MM.1S (cell line): ENCODE measurements at places on chromosomes 7 and 10.
A peak's percentile ranks its signal among the peaks of the same experiment; 100 is the strongest.

- no peaks in the 10 kb centered on the region for H3K36me3 ChIP-seq
- H3K27ac ChIP-seq: no peak overlapping the region
- DNase-seq: no peak
Observed at GRCh38 chr10:29932991-29933390, 126.4 kb downstream of the JCAD start.

- no peak overlapping the region for H3K4me3 ChIP-seq
- peaks cover 14% of the 10 kb centered on the region for H3K4me1 ChIP-seq
- H3K27ac ChIP-seq: peak overlapping the region; percentile 49; the same call in 1 of the 2 replicates
Observed at GRCh38 chr10:27192284-27192683, 37.1 kb downstream of the MASTL start.

GRCh38 chr10:53076948-53077347 is 304.4 kb upstream of the MBL2 start:
- no peaks in the 10 kb centered on the region for H3K4me1 ChIP-seq
- H3K36me3 ChIP-seq: no peaks in the 10 kb centered on the region
- H3K27me3 ChIP-seq: no peaks in the 10 kb centered on the region
- no peak for DNase-seq
- no peak overlapping the region for H3K27ac ChIP-seq

- H3K27me3 ChIP-seq: no peaks in the 10 kb centered on the region
- H3K36me3 ChIP-seq: no peaks in the 10 kb centered on the region
- H3K27ac ChIP-seq: no peak overlapping the region
- no peak overlapping the region for H3K4me3 ChIP-seq
- DNase-seq: no peak
Observed at GRCh38 chr10:11104772-11105675, 87.4 kb downstream of the CELF2 start.

GRCh38 chr7:140752533-140752932 is 56.0 kb downstream of the NDUFB2 start:
- no peaks in the 10 kb centered on the region for H3K27me3 ChIP-seq
- H3K27ac ChIP-seq: no peak overlapping the region
- H3K36me3 ChIP-seq: no peaks in the 10 kb centered on the region
- no peaks in the 10 kb centered on the region for H3K4me1 ChIP-seq
- no peak for DNase-seq

GRCh38 chr7:114086537-114086913 is 167.7 kb upstream of the PPP1R3A start:
- H3K4me1 ChIP-seq: peaks cover 11% of the 10 kb centered on the region
- peak overlapping the region; percentile 88 for H3K4me3 ChIP-seq
- DNase-seq: peak; percentile 69
- peak overlapping the region; percentile 96 for H3K27ac ChIP-seq
- no peaks in the 10 kb centered on the region for H3K36me3 ChIP-seq

GRCh38 chr10:59644841-59645240 is 64.8 kb downstream of the SLC16A9 start:
- no peaks in the 10 kb centered on the region for H3K27me3 ChIP-seq
- H3K4me3 ChIP-seq: no peak overlapping the region
- H3K27ac ChIP-seq: no peak overlapping the region
- no peak for DNase-seq
- H3K36me3 ChIP-seq: no peaks in the 10 kb centered on the region

DNA sequence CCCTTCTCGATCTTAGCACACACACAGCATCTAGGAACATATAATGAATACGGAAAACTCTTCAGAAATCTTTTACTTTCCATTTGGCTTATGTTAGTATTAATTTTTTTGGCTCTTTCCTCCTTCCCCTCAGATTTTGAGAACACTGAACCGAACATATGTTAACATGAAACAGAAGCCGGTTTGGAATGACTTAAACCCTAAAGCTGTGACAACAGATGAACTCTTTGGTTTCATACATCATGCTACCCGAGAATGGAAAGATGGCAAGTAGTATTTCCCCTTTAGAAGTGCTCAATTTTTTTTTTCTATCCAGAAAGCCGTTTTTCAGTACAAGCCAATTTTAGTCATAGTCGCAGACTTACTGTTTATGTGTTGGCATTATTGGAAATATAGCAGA is 164.7 kb downstream of the DNAH11 start:
- no peak overlapping the region for H3K4me3 ChIP-seq
- H3K27ac ChIP-seq: no peak overlapping the region
- no peaks in the 10 kb centered on the region for H3K27me3 ChIP-seq

GRCh38 chr7:155466814-155467733 is 9.1 kb downstream of the EN2 start:
- H3K4me3 ChIP-seq: no peak overlapping the region
- no peaks in the 10 kb centered on the region for H3K4me1 ChIP-seq
- DNase-seq: no peak
- H3K27ac ChIP-seq: no peak overlapping the region
- H3K36me3 ChIP-seq: no peaks in the 10 kb centered on the region
- peaks cover 97% of the 10 kb centered on the region for H3K27me3 ChIP-seq

DNA sequence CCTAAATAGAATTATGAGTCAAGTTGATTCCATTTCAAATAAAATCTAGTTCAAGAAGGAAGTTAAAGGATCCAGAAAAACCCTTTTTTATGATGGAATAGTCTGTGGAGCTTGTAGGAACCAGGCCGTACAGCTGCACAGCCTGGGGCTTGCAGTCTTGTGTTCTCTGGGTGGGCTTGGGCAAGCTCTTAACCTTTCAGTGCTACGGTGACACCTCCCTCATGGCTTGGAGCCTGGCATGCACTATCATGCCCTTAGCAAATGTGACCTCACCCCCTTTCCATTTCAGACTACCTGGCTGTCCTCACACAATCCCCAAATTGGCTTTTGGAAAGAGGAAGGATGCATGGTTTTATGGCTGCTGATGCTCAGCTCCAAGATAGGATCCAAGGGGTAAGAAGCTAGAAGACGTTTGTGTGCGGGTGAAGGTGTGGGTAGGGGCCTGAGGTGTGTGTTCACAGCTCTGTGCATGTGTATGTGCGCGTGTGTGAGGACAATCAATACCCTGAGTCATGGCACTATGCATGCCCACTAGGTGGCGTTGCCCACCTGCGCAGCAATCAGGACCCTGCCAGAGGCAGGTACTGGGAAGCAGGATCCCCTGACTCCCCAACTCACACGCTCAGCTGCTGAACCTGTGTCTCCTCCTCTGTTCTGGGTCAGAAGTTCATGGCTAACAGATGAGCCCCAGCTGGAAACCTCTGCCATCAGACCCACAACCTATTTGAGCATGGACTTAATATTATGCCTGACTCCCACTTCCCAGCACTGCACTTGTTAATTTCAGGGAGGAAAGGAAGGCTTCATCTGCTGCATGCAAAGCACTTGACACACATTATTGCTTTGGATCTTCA is 113.4 kb downstream of the PTPN20 start:
- H3K4me3 ChIP-seq: no peak overlapping the region
- H3K36me3 ChIP-seq: no peaks in the 10 kb centered on the region
- DNase-seq: peak; percentile 71
- no peaks in the 10 kb centered on the region for H3K27me3 ChIP-seq
- H3K4me1 ChIP-seq: no peaks in the 10 kb centered on the region

GRCh38 chr7:25098096-25099046 is 26.7 kb downstream of the CYCS start:
- peak; percentile 81 for DNase-seq
- no peaks in the 10 kb centered on the region; the same call in 1 of the 2 replicates for H3K4me1 ChIP-seq
- no peaks in the 10 kb centered on the region for H3K36me3 ChIP-seq
- no peaks in the 10 kb centered on the region for H3K27me3 ChIP-seq
- no peak overlapping the region for H3K4me3 ChIP-seq

GRCh38 chr10:35913628-35914027 is 271.5 kb upstream of the FZD8 start:
- H3K36me3 ChIP-seq: no peaks in the 10 kb centered on the region
- H3K4me3 ChIP-seq: no peak overlapping the region
- H3K27ac ChIP-seq: no peak overlapping the region

DNA sequence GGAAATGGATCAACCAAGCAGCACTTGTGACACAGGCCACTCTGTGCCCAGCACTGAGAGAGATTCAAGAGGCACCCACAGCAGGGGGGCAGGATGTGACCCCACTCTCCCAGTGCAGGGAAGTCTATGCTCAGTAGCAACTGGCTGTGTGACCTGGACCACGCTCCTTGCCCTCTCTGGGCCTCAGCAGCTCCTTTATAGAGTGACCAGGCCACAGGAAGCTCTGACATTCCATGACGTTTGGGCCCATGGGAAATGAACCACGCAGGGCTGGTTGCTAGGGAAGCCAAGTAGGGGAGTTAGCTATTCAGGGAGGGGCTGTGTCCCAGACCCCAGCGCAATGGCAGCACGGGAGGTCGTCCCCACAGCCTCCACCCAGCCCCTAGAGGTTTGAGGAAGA is 232.6 kb downstream of the USP6NL start:
- no peaks in the 10 kb centered on the region for H3K4me1 ChIP-seq
- H3K4me3 ChIP-seq: no peak overlapping the region
- no peak overlapping the region for H3K27ac ChIP-seq
- no peaks in the 10 kb centered on the region for H3K27me3 ChIP-seq
- no peaks in the 10 kb centered on the region for H3K36me3 ChIP-seq
- no peak for DNase-seq

DNA sequence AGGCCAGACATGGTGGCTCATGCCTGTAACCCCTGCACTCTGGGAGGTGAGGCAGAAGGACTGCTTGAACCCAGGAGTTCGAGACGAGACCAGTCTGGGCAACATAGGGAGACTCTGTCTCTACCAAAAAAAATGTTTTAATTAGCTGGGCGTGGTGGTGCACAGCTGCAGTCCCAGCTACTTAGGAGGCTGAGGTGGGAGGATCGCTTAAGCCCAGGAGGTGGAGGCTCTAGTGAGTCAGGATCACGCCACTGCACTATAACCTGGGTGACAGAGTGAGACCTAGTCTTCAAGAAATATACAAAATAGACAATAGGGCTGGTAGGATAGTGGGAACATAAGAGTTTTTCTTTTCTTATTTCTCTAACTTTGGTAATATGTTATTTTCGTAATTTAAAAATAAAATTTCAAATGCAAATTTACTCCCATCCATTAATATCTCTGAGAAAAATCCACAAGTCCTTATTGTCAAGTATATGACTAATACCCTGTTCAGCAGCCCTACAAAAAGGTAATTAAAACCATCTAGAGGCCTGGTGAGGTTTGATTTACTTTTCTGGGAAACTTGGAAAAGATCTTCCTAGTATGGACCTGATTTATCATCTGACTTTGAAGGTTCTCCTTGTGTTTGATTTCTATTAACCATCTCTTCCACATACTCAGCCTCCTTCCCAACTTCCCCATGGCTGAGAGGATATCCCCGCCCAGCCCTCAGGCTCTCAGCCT is 50.0 kb downstream of the CREB3L2 start:
- no peaks in the 10 kb centered on the region for H3K36me3 ChIP-seq
- no peaks in the 10 kb centered on the region for H3K4me1 ChIP-seq
- H3K27me3 ChIP-seq: no peaks in the 10 kb centered on the region
- H3K27ac ChIP-seq: no peak overlapping the region

DNA sequence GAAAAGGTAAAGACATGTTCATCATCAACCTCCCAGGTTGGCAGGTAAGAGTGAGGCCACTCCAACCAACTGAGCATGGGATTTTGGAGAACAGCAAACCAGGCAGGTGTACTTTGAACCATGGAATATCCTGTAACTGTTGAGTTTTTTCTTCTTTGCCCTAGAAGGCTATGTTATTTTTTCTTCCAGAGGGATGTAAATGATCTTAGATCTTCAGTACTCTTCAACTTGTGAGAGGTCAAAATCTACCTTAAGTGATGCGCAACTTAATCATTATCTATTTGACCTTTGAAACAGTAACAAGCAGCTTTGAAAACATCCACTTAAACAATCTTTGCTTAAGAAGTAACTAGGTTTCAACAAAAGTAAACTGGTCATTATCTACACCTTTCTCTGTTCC is at the start of gene CUBN:
Gene CUBN (minus strand): TSS at position 71 of the 400 bp plus-strand sequence. CDS start 46 bp downstream, at position 25.
- no peaks in the 10 kb centered on the region for H3K27me3 ChIP-seq
- no peak within 1 kb of the TSS for H3K27ac ChIP-seq
- no peaks in the 10 kb centered on the region for H3K4me1 ChIP-seq
- no peak for DNase-seq
- H3K36me3 ChIP-seq: no peaks in the 10 kb centered on the region
- H3K4me3 ChIP-seq: no peak within 1 kb of the TSS

- DNase-seq: no peak
- no peaks in the 10 kb centered on the region for H3K27me3 ChIP-seq
- no peaks in the 10 kb centered on the region for H3K36me3 ChIP-seq
- H3K27ac ChIP-seq: no peak overlapping the region
Observed at GRCh38 chr7:39567294-39567693, 1.1 kb downstream of the YAE1 start.

- H3K36me3 ChIP-seq: no peaks in the 10 kb centered on the region
- no peaks in the 10 kb centered on the region for H3K27me3 ChIP-seq
- no peaks in the 10 kb centered on the region for H3K4me1 ChIP-seq
- no peak for DNase-seq
- H3K27ac ChIP-seq: no peak overlapping the region
Observed at GRCh38 chr10:3036155-3037021, 31.0 kb upstream of the PFKP start.

- no peak overlapping the region for H3K4me3 ChIP-seq
- no peak overlapping the region for H3K27ac ChIP-seq
- no peaks in the 10 kb centered on the region for H3K27me3 ChIP-seq
- no peaks in the 10 kb centered on the region for H3K36me3 ChIP-seq
- no peaks in the 10 kb centered on the region for H3K4me1 ChIP-seq
Observed at GRCh38 chr10:1517684-1518083, 219.6 kb downstream of the ADARB2 start.

DNA sequence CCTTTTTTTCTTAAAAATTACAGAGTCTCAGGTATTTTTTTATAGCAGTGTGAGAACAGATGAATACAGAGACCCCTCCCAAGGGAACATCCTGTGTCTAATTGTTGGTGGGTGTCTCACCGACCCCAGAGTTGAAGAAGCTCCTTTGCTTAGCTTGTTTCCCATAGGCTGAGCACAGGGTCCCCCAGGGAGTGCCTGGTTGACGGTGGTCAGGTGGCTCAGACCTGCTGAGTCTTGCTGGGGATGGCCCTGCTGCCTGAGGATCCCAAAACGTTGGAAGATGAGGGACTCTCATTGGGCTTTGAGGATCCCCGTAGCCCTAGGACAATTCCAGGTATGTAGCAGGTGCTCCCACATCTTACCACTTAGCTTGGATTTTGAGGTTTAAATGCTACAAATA is 19.5 kb downstream of the SCART1 start:
- no peak overlapping the region for H3K27ac ChIP-seq
- no peaks in the 10 kb centered on the region for H3K27me3 ChIP-seq
- H3K36me3 ChIP-seq: no peaks in the 10 kb centered on the region
- no peak overlapping the region for H3K4me3 ChIP-seq
- no peak for DNase-seq

DNA sequence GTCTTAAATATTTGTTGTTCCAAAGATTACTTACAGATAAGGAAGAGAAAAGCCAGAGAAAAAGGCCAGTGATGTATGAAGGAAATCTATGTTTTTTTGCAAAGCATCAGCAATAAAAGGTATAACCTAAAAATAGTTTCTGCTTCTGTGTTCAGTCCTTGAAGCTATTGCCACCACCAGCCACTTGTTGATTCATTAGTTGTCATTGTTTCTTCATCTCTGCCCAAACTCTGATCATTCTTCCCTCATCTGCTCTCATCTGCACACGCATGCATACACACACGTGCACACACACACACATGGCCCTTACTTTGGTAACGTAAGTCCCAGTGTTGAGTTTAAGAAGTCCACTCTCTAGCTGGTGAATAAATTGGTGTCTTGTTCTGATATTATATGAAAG is 540.7 kb downstream of the GATA3 start:
- H3K4me3 ChIP-seq: no peak overlapping the region
- H3K4me1 ChIP-seq: no peaks in the 10 kb centered on the region
- no peaks in the 10 kb centered on the region for H3K36me3 ChIP-seq

- no peak for DNase-seq
- no peak overlapping the region for H3K4me3 ChIP-seq
- no peaks in the 10 kb centered on the region for H3K36me3 ChIP-seq
- no peaks in the 10 kb centered on the region for H3K4me1 ChIP-seq
Observed at GRCh38 chr7:17020250-17020649, 138.5 kb upstream of the AGR3 start.

GRCh38 chr10:48634198-48634983 is 29.5 kb upstream of the ARHGAP22 start:
- H3K36me3 ChIP-seq: no peaks in the 10 kb centered on the region
- H3K27ac ChIP-seq: peak overlapping the region; percentile 85
- H3K4me3 ChIP-seq: peak overlapping the region; percentile 18; the same call in 1 of the 2 replicates
- H3K27me3 ChIP-seq: no peaks in the 10 kb centered on the region
- DNase-seq: peak; percentile 89
